ENCODE measurements at places on chromosomes 16 and 17.

DNA sequence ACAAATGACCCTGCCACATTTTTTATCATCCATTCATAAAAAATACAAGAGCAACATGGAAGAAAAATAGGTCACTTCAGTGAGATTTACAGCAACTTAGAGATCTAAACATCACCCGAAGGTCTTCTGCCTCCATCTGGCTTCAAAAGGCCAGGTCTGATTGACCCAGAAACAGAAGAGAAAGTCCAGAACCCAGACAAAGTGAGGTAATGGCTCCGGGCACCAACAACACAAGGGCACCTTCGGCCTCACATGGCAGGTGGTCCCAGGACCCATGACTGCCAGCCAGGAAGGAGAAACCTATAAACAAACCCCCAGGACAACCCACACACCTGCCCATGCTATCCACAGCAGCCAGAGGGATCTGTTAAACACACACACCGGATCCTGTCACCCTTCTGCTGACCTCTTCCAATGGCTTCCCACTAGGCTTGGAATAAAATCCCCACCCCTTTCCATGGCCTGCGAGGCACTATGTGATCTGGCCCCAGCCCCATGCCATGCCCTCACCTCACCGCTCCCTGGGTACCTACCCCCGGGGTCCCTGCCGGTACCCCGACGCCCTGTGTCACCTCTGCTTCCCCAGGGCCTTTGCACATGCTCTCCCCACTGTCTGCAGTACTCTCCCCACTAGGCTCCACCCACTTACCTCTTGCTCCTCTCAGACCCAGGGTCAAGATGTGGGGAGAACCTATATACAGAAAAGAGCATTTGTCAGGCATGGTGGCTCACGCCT lies 149.1 kb downstream of the ZNF423 start:
- DNase-seq: no peak

- no peak for DNase-seq
Observed at GRCh38 chr17:36515837-36516236, 18.8 kb downstream of the MYO19 start.

- DNase-seq: no peak
Observed at GRCh38 chr16:87227296-87227951, 89.8 kb downstream of the C16orf95 start.

- no peak for DNase-seq
Observed at GRCh38 chr17:68766640-68767039, 165.5 kb upstream of the FAM20A start.

DNA sequence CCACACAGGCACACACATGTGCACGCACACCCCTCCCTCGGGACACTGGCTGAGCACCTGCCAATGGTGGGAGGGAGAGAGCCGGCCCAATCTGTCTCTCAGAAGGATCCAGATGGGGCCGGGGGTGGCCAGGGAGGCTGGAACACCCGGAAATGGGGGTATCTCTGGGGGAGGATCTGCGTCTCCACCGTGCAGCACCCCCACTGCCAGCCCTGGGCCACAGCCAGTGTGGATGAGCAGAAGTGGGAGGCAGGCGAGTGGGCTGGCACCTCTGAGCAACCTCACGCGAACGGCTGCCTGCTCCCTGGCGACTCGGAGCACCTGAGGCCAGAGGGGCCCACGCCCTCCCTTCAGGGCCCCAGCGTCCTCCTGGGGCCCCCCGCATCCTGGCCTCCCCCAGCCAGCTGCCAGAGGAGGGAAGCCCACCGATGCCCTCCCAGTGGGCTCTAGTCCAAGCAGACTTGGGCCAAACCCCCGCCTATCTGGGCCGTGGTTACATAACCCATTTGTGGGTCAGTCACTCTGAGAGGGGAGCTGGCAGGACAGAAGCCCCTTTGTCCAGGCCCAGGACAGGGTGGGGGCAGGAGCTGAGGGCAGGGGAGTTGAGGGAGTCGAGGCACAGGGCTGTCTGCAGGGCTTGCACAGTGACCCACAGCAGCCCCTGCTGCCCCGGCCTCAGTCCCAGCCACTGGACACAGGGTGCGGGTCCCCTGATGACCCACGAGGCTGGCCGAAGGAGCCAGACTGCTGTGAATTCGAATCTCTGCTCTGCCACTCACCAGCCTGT lies 5.6 kb downstream of the CASKIN1 start:
- DNase-seq: no peak

- DNase-seq: no peak
Observed at GRCh38 chr17:19551165-19551564, 17.5 kb downstream of the SLC47A1 start.

- no peak for DNase-seq
Observed at GRCh38 chr16:11621920-11622651, 35.4 kb upstream of the LITAF start.

GRCh38 chr17:67258821-67259468 lies 13.9 kb upstream of the HELZ start:
- no peak for DNase-seq

- no peak for DNase-seq
Observed at GRCh38 chr16:65120831-65121721, 787 bp downstream of the CDH11 start.

DNA sequence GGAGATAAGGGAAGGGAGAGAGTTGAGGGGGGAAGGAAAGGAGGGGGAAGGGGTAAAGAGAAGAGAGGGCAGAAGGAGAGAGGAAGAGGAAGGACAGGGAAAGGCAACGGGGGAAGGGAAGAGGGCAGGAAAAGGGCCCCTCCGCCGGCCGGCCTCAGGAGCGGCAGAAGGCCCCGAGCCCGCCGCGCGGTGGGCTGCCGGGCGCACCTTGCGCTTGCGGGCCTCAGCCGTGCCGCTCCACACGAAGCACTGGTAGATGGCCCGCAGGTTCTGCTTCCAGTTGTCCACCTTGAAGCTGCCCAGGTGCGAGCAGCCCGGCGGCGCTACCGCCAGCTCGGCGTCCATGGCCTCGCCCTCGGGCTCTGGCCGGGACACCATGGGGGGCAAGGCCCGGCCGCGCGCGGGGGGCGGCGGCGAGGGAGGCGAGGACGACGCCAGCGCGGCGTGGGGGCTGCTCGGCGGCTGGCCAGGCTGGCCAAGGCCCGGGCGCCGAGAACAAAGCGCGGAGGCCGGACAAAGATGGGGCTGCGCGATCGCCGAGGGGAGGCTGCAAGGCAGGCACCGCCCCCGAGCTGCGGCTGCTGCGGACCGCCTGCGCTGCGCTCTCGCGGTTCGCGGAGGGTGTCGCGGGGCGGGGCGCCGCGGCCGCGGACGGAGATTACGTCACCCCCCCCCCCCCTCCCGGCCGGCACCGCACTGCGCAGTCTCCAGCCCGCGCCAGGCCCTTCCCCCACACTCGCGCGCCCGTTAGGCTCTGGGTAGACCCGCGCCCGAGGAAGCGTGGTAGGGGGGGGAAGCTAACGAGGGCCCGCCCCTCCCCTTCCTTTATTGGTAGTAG lies at the start of gene USP22:
USP22 (minus strand) TSS at position 554 of the 838 bp plus-strand sequence; CDS start at position 378, 176 bp downstream.
- DNase-seq: no peak

- DNase-seq: no peak
Observed at GRCh38 chr17:82385559-82386254, 14.1 kb downstream of the UTS2R start.

- no peak for DNase-seq
Observed at GRCh38 chr16:26988186-26988585, 78.5 kb upstream of the C16orf82 start.

- DNase-seq: no peak
Observed at GRCh38 chr17:28758411-28759121, 14.8 kb downstream of the TRAF4 start.

DNA sequence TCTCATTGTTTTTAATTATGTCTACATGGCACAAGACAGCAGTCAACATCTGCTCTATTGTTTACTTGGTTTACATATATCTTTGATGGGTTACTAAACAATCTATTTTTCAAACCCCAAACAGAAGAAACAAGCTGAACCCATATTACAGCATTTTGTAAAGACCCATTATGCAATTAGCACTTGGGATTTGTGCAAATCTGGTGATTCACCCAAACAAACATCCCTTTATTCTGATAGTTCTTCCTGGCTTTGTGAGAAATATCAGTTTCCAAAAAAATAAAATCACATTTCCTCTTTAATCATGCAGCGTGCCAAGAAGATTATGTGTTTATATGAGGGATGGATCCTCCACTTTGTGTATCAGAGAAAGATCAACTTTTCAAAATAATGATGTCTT lies 16.8 kb upstream of the RBFOX1 start:
- no peak for DNase-seq

- DNase-seq: no peak
Observed at GRCh38 chr16:63998-64913, 8.2 kb downstream of the RHBDF1 start.

GRCh38 chr17:72719578-72720493 lies 372.7 kb downstream of the SLC39A11 start:
- no peak for DNase-seq

GRCh38 chr16:75073545-75074303 lies 42.9 kb downstream of the LDHD start:
- DNase-seq: no peak

- no peak for DNase-seq
Observed at GRCh38 chr16:16780588-16780987, 401.6 kb downstream of the NPIPA7 start.

DNA sequence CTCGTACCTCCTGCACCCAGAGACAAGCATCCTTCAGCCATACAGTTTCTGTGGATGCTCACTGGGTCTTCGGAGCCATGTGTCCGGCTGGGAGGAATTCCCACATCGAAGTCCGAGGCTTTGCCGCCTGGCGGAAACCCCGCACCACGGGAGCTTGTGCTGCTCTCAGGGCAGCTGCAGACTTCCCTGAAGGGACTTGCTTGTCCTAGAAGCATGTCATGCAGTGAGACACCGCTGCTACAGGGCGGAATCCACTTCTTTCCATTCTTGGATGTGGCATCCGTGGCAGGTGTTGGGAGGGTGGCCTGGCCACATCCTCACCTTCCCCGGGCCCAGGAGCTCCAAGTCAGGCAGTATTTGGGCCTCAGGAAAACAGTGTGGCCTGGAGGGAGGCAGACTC lies 122.5 kb downstream of the CMIP start:
- DNase-seq: no peak

- DNase-seq: no peak
Observed at GRCh38 chr17:10316801-10317542, 55.8 kb downstream of the MYH13 start.

Measured in amniotic stem cell (primary cell).